Brain microvascular endothelial cell (primary cell): ENCODE measurements at places on chromosomes 6 and 20.
A peak's percentile ranks its signal among the peaks of the same experiment; 100 is the strongest.

DNA sequence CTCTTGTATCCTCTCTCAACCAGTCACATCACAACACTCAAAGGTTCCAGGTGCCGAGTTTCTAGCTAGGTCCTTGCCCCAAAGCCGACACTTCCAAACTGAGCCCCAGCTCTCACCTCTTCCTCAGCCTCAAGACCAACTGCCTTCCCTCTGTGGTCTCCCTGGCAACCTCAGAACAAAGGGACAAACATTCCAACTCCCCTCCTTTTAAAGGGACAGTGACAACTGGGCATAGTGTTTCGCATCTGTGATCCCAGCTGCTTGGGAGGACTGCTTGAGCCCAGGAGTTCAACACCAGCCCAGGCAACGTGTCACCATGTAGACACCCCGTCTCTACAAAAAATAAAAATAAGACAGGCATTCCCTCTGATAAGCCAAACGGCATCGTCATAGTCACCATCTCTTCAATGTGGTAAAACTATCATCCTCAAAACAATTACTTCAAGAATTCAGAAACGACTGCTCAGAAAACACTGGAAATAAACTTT, 11.3 kb downstream of the DIDO1 start:
- peak; percentile 41 for DNase-seq

DNA sequence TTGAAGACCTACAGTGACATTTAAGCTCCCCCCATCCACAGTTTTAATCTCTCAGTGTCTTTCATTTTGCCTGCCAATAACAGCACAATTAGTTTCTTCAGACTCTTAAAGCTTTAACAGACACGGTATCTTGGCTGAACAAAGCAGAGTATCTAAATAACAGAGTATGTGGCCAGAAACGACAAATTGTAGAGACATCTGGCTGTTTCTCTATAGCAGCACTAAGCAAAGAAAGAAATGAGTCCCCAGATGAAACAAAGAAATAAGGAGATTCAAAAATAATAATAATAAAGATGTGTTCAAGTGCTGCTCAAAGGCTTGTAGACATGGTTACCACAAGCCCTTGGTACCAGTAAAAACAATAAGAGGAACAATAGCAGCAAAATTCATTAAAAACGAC, 97.8 kb upstream of the HDAC2 start:
- DNase-seq, result no peak

DNA sequence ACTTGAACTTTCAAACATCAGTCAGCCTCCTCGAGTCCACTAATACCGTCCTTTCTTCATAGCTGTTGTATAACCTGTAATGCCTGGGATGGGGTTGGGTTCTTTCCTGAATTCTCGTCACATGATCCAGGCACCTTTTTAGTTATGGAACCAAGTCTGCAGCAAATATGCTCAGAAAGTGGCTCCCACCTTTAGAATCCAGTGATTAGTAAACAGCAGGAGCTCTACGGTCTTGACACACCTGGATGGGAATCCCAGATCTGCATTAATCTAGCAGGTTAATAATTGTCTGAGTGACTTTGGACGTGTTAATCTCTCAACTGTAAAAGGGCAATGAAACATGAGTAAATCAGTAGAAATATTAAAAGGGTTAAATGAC, 729 bp upstream of the ZHX3 start:
- DNase-seq, result no peak

- no peak for DNase-seq
These were observed 2.1 kb downstream of the HLA-DPB1 start for GRCh38 chr6:33077908-33078307.

GRCh38 chr6:155444952-155445903, 10.4 kb downstream of the NOX3 start:
- no peak for DNase-seq
